GM23338 (cell line): ENCODE measurements at places on chromosomes 7 and 10. TPM values are rescaled to one million over a fixed set of nuclear protein-coding genes. Genes with fewer than 3 reads are reported as not detected.

DNA sequence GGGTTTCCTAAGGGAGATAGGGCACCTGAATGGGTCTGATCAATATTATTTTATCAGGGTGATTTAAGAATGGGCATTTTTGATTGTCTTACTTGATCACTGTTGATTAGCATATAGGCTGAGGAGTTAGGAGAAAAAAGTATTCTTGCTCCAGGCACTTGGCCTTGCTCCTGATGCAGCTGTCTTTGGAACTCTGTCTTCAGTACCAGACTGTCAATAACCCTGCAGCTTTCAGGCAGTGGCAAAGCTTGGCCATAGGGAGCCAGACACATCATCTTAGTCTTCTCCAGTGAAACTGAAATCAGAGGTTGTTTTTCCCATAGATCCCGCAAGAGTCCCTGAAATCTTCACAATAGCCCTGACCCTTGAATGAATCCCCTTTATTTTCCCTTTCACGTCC is 47.2 kb downstream of the EXOC4 start:
- H3K4me1 ChIP-seq: no peaks in the 10 kb centered on the region
- no peak for DNase-seq
- no peak overlapping the region for H3K27ac ChIP-seq
- H3K36me3 ChIP-seq: no peaks in the 10 kb centered on the region
- no peak overlapping the region for H3K4me3 ChIP-seq

GRCh38 chr7:91181949-91182348 is 82.3 kb upstream of the FZD1 start:
- no peaks in the 10 kb centered on the region for H3K27me3 ChIP-seq
- no peak overlapping the region for H3K27ac ChIP-seq
- H3K4me1 ChIP-seq: no peaks in the 10 kb centered on the region

GTPBP4 gene
- total RNA-seq: 48.7 and 56.5 TPM in 2 replicates

TMEM273 gene
- not detected in 2 replicates for total RNA-seq

DNA sequence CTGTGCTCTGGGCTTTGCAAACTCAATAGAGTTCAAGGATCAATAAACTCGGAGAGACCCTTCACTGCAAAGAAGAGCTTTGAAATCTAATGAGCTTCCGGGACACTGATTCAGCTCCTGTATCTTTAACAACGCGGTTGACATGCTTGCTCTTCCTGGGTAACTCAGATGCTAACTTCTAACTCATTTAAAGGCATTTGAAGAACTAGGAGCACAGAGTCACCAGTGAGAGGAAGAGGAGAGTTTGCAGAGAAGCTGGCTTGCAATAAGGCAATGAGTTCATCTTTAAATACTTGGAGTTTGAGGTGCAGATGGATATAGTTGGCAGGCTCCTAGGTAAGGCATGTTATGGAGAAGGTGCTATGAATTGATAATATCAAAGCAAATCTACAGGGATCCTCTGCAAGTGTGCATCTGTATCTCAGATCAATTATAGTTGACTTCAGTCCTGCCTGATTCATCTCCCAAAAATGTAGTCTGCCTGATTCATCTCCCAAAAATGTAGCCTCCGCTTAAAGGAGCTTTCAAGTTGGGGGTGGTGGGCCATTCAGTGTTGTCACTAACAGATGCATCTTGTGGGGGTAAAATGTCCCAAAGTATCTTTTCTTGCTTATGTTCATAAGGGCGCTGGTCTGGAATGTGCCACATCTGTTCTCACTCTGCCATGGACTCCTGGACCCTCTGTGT is 182.5 kb upstream of the PRSS58 start:
- no peaks in the 10 kb centered on the region for H3K27me3 ChIP-seq
- no peaks in the 10 kb centered on the region for H3K36me3 ChIP-seq
- DNase-seq: no peak
- peaks cover 20% of the 10 kb centered on the region for H3K4me1 ChIP-seq

- H3K4me1 ChIP-seq: no peaks in the 10 kb centered on the region
- H3K27ac ChIP-seq: no peak overlapping the region
- H3K4me3 ChIP-seq: no peak overlapping the region
- H3K27me3 ChIP-seq: no peaks in the 10 kb centered on the region
These were observed 24.6 kb upstream of the NPFFR1 start for GRCh38 chr10:70308121-70309060.

DNA sequence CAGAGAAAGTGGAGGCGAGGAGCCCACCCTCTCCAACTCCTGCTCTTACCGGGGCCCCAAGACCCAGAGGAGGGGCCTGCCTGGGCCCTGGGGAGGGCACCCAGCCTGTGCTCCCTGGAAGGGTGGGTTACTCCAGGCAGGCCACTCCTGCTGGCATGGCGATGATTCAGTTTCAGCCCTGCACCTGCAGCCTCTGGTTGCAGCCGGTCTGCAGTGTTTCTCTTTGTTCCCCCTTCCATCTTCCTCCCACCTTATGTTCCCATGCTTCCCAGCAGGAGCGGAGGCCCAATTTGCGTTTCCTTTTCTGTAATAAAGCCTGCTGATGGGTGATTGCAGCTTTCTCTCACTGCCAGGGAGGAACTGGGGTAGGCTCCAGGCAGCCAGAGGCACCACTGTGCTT is 53.2 kb upstream of the FAM20C start:
- H3K27me3 ChIP-seq: no peaks in the 10 kb centered on the region
- H3K36me3 ChIP-seq: no peaks in the 10 kb centered on the region
- peak; percentile 54 for DNase-seq
- H3K4me1 ChIP-seq: peaks cover 7% of the 10 kb centered on the region; the same call in 1 of the 2 replicates
- no peak overlapping the region for H3K27ac ChIP-seq

SH2B2 gene
- 21.9 and 30.3 TPM in 2 replicates for total RNA-seq

DNA sequence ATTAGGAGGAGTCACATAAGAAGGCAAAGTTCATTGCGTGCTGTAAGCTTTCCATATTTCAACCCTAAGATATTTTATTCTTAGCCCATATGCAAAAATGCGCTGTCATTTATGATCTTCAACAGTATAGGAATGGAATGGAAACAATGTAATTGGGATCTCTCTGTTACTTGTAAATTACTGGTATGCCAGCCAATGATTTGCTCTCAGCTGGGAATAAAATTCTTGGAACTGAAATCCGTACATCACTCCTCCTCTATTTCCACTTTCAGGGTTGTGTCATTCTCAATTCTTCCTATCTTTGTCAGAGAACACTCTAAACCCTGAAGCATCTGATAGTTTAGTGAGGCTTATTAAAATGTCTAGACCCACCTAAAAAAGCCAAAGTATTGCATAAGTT is 80.7 kb upstream of the STEAP4 start:
- no peak overlapping the region for H3K4me3 ChIP-seq
- no peak for DNase-seq
- no peaks in the 10 kb centered on the region for H3K36me3 ChIP-seq

DNA sequence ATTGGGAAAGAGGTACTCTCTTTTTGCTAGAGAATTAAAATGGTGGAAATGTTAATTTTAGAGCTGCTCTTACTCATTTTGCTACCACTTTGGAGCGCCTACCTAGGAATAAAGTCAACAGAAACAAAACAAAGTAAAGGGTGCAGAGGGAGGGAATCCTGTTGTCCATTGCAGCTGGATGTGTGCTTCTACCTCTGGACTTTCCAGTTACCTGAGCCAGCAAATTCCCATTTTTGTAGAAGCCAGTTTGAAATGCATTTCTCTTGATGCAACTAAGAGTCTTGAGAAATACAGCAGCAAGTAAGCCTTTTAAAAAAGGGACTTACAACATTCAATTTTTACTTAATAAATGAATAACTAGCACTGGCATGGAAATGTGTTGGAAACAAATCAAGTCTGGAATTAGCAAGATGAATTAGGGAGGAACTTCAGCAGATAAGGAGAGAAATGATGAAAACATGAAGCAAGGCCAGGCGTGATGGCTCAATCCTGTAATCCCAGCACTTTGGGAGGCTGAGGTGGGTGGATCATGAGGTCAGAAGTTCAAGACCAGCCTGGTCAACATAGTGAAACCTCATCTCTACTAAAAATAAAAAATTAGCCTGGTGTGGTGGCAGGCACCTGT is 113.5 kb upstream of the CTTNBP2 start:
- H3K4me3 ChIP-seq: no peak overlapping the region
- no peak for DNase-seq
- H3K4me1 ChIP-seq: no peaks in the 10 kb centered on the region
- no peaks in the 10 kb centered on the region for H3K36me3 ChIP-seq

DNA sequence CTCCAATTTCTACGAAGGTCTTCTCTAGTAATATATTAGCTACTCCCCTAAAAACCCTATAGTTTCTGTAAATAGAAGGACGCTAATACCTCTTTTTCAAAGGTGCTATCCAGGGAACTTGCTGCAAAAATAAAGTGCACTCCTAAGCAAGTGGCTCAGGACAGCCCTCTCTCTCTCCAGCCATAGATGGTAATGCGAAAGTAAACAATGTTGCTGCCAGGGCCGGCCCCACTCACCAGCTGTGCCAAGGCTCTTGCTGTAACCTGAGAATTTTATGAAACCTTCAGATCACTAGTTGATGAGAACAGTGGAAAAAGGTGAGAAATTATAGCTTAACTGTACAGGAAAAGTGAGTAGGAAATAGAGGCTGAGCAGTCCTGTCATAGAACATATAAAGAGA is 10.9 kb upstream of the TAS2R39 start:
- H3K4me1 ChIP-seq: no peaks in the 10 kb centered on the region
- peak; percentile 6 for DNase-seq
- no peaks in the 10 kb centered on the region for H3K27me3 ChIP-seq
- no peak overlapping the region for H3K4me3 ChIP-seq

GRCh38 chr10:118045837-118046394 is 825 bp downstream of the RAB11FIP2 start:
- peak; percentile 65 for DNase-seq
- peak overlapping the region; percentile 72 for H3K4me3 ChIP-seq
- peaks cover 11% of the 10 kb centered on the region for H3K4me1 ChIP-seq

GRCh38 chr10:78820007-78820362 is 248.8 kb upstream of the ZMIZ1 start:
- no peaks in the 10 kb centered on the region for H3K36me3 ChIP-seq
- no peaks in the 10 kb centered on the region for H3K27me3 ChIP-seq
- H3K4me1 ChIP-seq: peaks cover 17% of the 10 kb centered on the region
- H3K4me3 ChIP-seq: no peak overlapping the region

SLC29A4 gene
- total RNA-seq: 8.1 and 8.8 TPM in 2 replicates

- no peaks in the 10 kb centered on the region for H3K36me3 ChIP-seq
- H3K4me3 ChIP-seq: no peak overlapping the region
- no peaks in the 10 kb centered on the region for H3K27me3 ChIP-seq
These were observed 99.8 kb downstream of the WDR37 start for GRCh38 chr10:1155791-1156615.

KCNMA1 gene
- 8.2 and 8.9 TPM in 2 replicates for total RNA-seq

VWDE gene
- 35.3 and 45.5 TPM in 2 replicates for total RNA-seq

DNA sequence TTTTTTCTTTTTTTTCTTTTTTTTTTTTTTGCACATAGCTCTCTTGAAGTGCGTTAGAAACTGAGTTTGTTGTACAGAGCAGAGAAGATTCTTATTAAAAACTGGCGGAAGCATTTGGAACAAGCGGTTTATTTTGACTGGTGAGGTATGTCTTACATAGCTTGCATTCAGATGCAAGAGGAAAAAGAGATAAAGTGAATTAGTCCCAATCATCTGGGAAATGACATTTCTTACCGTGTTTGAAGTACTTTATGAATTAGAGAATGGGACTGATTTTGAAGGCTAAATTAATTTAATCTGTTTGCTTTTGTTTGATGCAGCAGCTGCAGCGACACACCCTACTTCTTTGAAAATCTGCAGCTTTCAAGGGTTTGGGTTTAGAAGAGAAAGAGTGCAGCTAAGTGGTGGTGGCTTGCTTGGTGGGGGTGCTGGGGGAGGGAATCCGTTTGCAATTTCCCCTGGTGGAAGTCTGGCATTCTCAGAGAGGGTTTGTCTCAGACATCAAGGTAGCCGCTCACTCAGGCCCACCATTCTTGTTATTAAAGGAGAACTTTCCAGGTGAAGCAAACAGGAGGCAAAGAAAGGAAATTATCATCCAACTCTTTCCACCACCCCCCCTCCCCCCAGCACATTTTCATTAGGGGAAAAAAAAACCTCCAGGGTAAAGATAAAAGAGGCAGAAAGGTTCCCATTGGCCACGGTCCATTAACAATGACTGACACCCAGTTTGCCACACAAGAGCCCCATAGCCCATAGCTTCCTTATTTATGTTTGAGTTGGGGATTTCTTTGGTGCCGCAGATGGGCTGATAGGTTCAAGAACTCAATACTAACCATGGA is 231.7 kb downstream of the SKIDA1 start:
- peak overlapping the region; percentile 91 for H3K27ac ChIP-seq
- H3K27me3 ChIP-seq: no peaks in the 10 kb centered on the region
- H3K36me3 ChIP-seq: no peaks in the 10 kb centered on the region
- no peak for DNase-seq

- H3K4me3 ChIP-seq: no peak overlapping the region
- H3K27ac ChIP-seq: no peak overlapping the region
- no peak for DNase-seq
These were observed 579.1 kb downstream of the CCSER2 start for GRCh38 chr10:84907461-84908009.

TEX47 gene
- total RNA-seq: not detected in 2 replicates

GRCh38 chr7:44533301-44534055 is 7.7 kb downstream of the NPC1L1 start:
- H3K27ac ChIP-seq: no peak overlapping the region
- no peak for DNase-seq
- no peaks in the 10 kb centered on the region for H3K27me3 ChIP-seq
- no peak overlapping the region for H3K4me3 ChIP-seq
- no peaks in the 10 kb centered on the region for H3K4me1 ChIP-seq

TRPV5 gene
- total RNA-seq: not detected in 2 replicates

GRCh38 chr7:135512135-135512887 is 2.4 kb upstream of the CNOT4 start:
- H3K4me3 ChIP-seq: no peak overlapping the region
- peak; percentile 89 for DNase-seq
- H3K4me1 ChIP-seq: peaks cover 10% of the 10 kb centered on the region; the same call in 1 of the 2 replicates
- no peak overlapping the region for H3K27ac ChIP-seq
- H3K36me3 ChIP-seq: no peaks in the 10 kb centered on the region

DNA sequence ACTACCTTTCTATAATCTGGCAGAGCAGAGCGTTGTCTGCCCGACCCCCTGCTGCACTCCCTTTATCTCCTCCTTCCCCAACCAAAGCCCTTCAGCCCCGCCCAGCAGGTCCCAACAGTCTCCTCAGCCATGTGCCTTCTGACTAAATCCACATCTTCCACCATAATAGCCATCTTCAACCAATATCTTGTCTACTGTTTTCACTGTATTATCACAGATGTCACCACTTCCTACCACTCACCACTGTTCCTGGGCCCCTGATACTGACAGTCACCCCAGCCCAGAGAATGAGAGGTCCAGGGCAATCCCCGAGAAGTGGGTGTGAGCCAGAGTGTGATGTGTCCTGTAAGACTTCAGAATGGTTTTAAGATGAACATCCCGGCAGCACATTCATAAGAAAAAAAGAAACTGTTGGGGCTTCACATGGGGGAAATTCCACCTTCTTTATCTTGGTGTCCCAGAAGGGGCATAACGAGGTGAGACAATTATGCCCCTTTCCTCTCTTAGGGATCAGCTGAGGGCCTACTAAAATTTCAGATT is 25.3 kb downstream of the CCDC6 start:
- no peak overlapping the region for H3K4me3 ChIP-seq
- peaks cover 32% of the 10 kb centered on the region for H3K4me1 ChIP-seq
- no peak overlapping the region for H3K27ac ChIP-seq
- no peaks in the 10 kb centered on the region for H3K36me3 ChIP-seq

GRCh38 chr7:17150018-17150417 is 148.4 kb upstream of the AHR start:
- no peak overlapping the region for H3K27ac ChIP-seq
- H3K27me3 ChIP-seq: no peaks in the 10 kb centered on the region
- no peaks in the 10 kb centered on the region for H3K4me1 ChIP-seq
- no peaks in the 10 kb centered on the region for H3K36me3 ChIP-seq

KIF11 gene
- total RNA-seq: 50.3 and 56.7 TPM in 2 replicates
